ENCODE measurements at places on chromosomes 5 and 9.

DNA sequence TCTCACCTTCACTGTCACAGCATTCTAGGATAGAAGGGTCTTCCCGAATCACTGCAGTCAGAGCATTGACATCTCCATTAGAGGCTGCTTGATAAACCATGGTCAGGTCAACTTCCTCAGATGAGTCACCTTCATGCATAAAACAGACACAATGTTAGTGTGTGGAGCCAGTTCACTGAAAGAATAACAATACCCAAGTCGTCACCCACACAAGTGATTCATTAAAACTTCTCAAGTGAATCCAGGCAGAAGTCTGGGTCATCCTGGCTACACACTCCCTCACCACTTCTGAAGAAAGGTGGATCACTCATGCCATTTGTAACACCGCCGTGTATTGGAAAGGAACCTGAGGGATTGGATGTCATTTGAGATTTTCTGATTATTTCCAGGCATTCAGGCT lies 49.6 kb downstream of the ANKRD55 start:
- DNase-seq = no peak

GRCh38 chr5:97096191-97096590 lies 46.2 kb downstream of the LIX1 start:
- no peak for DNase-seq

GRCh38 chr5:157689942-157690689 lies 18.8 kb downstream of the C5orf52 start:
- no peak for DNase-seq

DNA sequence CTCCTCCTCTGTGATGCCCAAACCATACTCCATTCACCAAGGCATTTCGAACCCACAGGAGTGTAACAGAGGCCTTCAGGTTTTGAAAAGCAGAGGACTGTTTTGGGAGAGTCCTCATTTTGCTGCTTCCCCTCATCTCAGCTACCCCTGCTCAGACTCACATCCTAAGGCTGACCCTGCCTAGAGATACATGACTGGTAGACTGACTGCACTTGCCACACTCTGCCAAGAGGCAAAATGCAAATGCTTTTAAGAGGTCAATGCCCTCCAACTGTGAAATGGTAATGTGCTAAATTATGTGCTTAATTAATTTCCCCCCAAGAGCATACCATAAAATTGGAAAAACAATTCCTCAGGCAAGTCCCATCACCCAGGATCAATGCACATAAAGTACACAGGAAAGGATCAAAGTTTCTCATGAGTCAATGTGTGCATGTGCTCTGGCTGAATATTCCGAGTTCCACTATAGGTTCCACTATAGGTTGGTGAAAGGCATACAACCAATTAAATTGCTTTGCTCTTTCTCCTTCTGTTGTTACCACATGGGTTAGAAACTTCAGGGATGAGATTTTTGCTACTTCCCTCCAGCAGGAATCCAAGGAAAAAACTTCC lies 87.0 kb downstream of the RGS7BP start:
- DNase-seq = no peak

DNA sequence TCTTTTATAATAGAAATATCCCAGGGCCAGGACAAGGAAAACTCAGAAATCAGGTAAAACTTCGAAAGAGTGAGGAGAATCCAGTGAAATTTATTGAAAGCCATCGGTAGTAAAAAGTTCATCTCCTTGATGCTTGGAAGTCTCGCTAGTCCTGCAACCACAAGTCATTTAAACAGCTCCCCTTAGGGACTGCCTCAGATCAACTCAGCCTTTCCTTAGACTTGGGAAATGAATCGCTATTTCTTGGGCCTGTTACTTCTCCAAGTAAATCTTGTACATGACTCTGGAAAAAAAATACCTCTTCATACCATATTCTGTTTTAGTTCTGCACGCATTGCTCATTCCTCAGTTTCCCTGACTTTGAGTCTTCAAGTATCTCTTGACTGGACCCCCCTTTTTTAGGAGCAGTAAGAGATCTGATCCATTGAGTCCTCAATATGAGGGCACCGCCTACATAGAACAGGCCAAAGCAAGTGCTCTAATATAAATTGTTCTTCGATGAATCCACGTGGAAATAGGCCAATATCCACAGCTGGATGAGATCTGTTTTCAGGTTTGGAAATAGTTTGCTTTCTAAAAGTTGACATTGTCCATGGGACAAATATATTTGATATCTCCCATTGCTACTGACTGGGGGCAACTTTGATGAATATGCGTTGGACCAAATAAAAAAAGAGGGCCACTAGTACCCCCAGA lies 114.2 kb downstream of the PRDM6 start:
- no peak for DNase-seq

GRCh38 chr5:73300337-73301207 lies 127.6 kb downstream of the TMEM174 start:
- DNase-seq = no peak

DNA sequence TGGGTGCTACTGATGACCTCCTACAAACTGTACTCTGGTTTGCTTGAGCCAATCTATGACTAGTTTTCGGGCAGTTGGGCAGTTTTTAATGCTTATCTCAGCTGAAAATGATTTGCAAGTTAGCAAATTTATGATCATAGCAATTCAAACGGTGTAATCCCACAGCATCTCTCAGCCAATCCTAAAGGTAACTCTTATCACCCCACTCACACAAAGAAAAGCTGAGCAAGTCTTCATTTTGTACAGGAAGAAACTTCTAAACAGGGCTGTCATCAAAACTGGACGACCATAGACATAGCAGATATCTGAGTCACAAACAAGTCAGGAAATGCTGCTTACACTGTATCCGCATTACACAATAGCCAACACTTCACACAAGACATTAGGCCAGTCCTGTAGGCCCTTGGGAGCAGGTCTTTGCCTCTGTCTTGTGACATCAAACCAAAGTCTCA lies 2.6 kb upstream of the ENC1 start:
- no peak for DNase-seq

GRCh38 chr5:31158686-31159085 lies 34.8 kb upstream of the CDH6 start:
- DNase-seq = no peak

GRCh38 chr9:122090981-122091380 lies 2.1 kb downstream of the TTLL11 start:
- no peak for DNase-seq
